A673 (cell line): ENCODE measurements at places on chromosomes 3 and 15.

- no peaks in the 10 kb centered on the region for H3K4me1 ChIP-seq
- no peaks in the 10 kb centered on the region for H3K36me3 ChIP-seq
- no peak for DNase-seq
- H3K27me3 ChIP-seq, result peaks cover 12% of the 10 kb centered on the region
- no peak overlapping the region for H3K27ac ChIP-seq
These were observed 59.4 kb downstream of the MECOM start for GRCh38 chr3:169604118-169604517.

- no peaks in the 10 kb centered on the region for H3K27me3 ChIP-seq
- DNase-seq, result no peak
- H3K4me1 ChIP-seq, result no peaks in the 10 kb centered on the region
- no peak overlapping the region for H3K4me3 ChIP-seq
- no peaks in the 10 kb centered on the region for H3K36me3 ChIP-seq
- no peak overlapping the region for H3K27ac ChIP-seq
These were observed 234.9 kb downstream of the CACNA2D3 start for GRCh38 chr3:54357301-54357700.

DNA sequence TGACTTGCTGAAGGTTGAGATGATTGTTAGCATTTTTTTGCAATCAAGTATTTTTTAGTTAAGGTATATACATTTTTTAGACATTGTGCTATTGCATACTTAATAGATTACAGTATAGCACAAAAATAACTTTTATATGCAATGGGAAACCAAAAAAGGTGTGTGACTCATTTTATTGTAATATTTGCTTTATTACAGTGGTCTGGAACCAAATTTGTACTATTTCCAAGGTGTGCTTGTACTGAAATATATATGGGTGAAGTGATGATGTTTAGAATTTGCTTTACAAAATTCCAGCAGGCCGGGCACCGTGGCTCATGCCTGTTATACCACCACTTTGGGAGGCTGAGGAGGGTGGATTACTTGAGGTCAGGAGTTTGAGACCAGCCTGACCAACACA lies 29.1 kb upstream of the TBC1D23 start:
- no peak for DNase-seq
- H3K27ac ChIP-seq, result no peak overlapping the region
- no peak overlapping the region for H3K4me3 ChIP-seq
- H3K36me3 ChIP-seq, result no peaks in the 10 kb centered on the region

DNA sequence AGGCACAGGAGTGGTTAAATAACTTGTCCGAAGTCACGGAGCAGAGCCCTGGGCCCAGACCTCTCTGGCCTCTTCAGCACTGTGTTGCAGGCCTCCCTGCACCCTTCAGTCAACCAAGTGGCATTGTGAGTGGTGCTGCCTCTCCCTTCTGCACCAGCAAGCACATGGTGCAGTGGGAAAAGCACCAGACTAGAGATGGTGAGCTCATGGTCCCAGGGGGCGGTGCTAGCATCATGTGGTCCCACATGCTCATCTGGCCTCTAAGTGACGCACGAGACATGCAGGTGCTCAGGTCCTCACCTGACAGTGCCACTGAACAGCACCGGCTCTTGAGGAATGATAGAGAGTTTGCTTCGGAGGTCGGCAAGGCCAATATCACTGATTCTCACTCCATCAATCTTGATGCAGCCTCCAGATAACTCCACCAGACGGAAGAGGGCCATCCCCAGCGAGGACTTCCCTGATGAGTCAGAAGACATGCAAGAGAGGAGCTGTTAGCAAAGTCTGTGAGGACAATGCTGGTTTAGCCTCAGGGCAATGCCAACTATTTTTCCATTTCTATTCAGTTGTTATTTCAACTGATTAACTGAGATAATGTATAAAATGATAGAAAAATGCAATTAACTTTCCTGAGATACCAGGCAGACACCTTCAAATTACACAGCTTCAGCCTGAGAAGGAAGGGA lies 53.1 kb upstream of the PARL start:
- H3K27ac ChIP-seq, result no peak overlapping the region
- H3K4me1 ChIP-seq, result no peaks in the 10 kb centered on the region
- DNase-seq, result no peak
- H3K27me3 ChIP-seq, result no peaks in the 10 kb centered on the region

- no peak overlapping the region for H3K4me3 ChIP-seq
- H3K27ac ChIP-seq, result no peak overlapping the region
- no peak for DNase-seq
- H3K4me1 ChIP-seq, result no peaks in the 10 kb centered on the region
- no peaks in the 10 kb centered on the region for H3K36me3 ChIP-seq
These were observed 118.7 kb downstream of the KCNH8 start for GRCh38 chr3:19267040-19267439.

- peak; percentile 77 for DNase-seq
- H3K27ac ChIP-seq, result peak overlapping the region; percentile 58
- peak overlapping the region; percentile 52 for H3K4me3 ChIP-seq
These were observed 121.6 kb downstream of the TFDP2 start for GRCh38 chr3:142027735-142028134.

DNA sequence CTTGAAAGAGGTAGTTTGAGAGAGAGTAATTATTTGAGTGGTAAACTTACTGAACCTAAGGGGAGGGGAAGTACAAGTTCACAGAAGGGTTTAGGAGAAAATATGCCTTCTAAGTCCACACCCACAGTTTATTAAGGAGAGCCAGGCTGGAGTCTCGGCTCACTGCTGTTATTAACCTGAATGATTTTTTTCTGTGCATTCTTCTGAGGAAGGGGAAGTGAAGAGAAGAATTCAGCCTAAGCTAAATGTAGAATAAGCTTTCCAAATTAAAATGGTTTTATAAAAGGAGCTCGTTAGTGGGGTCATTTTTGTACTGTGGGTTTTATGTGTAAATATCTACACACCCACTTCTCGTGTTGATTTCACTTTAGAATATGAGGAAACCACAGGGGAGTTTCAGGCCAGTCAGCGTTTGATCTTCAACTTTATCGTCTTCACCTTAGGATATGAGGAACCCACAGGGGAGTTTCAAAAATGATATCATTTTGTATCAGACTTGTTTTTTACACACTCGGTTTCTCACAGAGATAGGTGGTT lies 1.5 kb downstream of the WHAMM start:
- H3K4me1 ChIP-seq, result peaks cover 5% of the 10 kb centered on the region
- peak overlapping the region; percentile 95 for H3K4me3 ChIP-seq
- DNase-seq, result no peak
- no peaks in the 10 kb centered on the region for H3K27me3 ChIP-seq
- H3K36me3 ChIP-seq, result peaks cover 15% of the 10 kb centered on the region

DNA sequence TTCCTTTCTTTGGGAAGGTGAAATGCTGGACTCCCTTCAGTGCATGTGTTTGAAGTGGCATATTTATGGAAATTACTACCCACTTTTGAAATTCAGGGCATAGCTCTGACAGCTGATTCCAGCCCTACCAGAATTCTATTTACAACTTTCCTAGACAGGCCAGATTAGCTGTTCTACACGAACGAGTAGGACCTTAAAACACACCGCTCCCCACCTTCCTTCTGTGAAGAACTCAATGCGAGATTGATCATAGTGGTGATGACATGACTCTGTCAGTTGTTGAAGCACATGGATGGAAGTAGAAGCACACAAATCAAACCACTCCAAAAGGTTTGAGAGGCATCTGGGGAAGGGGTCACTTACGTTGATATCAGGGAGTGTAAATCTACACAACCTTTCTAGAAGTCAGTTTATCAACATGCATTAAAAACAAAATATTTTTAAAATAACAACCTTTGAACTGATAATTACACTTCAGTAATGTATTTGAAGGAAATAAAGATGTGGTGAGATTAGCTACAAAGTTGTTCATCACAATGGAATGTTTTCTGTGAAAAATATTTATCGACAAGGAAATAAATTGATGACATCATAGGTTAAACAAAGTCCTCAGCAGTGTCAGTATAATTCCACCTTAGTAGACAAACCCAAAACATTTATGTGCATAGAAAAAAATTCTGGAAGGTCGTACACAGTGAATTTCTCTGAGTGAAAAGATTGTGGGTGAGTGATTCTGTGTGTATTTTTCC lies 29.8 kb downstream of the RARB start:
- H3K27ac ChIP-seq, result no peak overlapping the region
- H3K4me1 ChIP-seq, result peaks cover 42% of the 10 kb centered on the region
- no peaks in the 10 kb centered on the region for H3K27me3 ChIP-seq
- H3K36me3 ChIP-seq, result no peaks in the 10 kb centered on the region
- DNase-seq, result no peak

- no peaks in the 10 kb centered on the region for H3K27me3 ChIP-seq
- peaks cover 10% of the 10 kb centered on the region for H3K36me3 ChIP-seq
- peaks cover 10% of the 10 kb centered on the region for H3K4me1 ChIP-seq
- no peak for DNase-seq
These were observed 50.8 kb upstream of the PPIB start for GRCh38 chr15:64213646-64214045.

GRCh38 chr3:61152071-61152470 lies 99.2 kb downstream of the FHIT start:
- no peaks in the 10 kb centered on the region for H3K4me1 ChIP-seq
- H3K36me3 ChIP-seq, result no peaks in the 10 kb centered on the region
- H3K4me3 ChIP-seq, result no peak overlapping the region
- H3K27me3 ChIP-seq, result no peaks in the 10 kb centered on the region

- no peaks in the 10 kb centered on the region for H3K36me3 ChIP-seq
- H3K4me1 ChIP-seq, result peaks cover 4% of the 10 kb centered on the region
- H3K4me3 ChIP-seq, result no peak overlapping the region
These were observed 660.3 kb downstream of the SI start for GRCh38 chr3:164417955-164418354.

GRCh38 chr3:158106766-158107471 lies 699 bp upstream of the SHOX2 start:
- no peaks in the 10 kb centered on the region for H3K27me3 ChIP-seq
- DNase-seq, result peak; percentile 11
- peaks cover 2% of the 10 kb centered on the region for H3K4me1 ChIP-seq
- no peaks in the 10 kb centered on the region for H3K36me3 ChIP-seq
- no peak overlapping the region for H3K27ac ChIP-seq
